ENCODE measurements at places on chromosomes 1 and 21. TPM values are rescaled to one million over a fixed set of nuclear protein-coding genes. Genes with fewer than 3 reads are reported as not detected.

The RGSL1 gene
- total RNA-seq = not detected

The TMCC2 gene
- 5.4 TPM for total RNA-seq

The PPIAL4G gene
- total RNA-seq = not detected

The KRTAP15-1 gene
- total RNA-seq = not detected

- DNase-seq = no peak
Observed at GRCh38 chr1:85850238-85850637, 142.0 kb upstream of the ZNHIT6 start.

- no peak for DNase-seq
Observed at GRCh38 chr1:47724432-47724999, 272.7 kb downstream of the TRABD2B start.

GRCh38 chr21:26377111-26377694, 195.9 kb downstream of the CYYR1 start:
- DNase-seq = no peak

DNA sequence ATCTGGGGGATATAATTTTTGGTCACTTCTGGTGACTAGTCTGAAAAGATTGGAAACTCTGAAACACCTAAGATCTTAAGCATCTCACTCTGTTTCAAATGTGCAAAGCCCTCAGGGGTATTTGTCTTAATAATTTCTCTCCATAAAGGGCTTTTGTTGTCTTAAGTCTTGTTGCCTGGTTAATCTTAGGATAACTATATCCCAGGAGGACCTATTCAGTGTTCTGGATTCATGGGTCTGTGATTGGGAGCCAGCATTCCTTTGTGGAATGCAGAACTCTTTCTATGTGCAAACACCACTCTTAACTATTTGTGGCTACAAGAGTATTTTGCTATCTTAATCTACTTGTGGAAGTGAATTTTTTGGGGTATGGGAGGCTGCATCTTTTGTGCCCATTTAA, 1573.0 kb upstream of the PRMT6 start:
- no peak for DNase-seq

GRCh38 chr1:204461331-204462228, 33.0 kb downstream of the PIK3C2B start:
- no peak for DNase-seq

- peak; percentile 92 for DNase-seq
Observed at GRCh38 chr1:94101613-94102525, 19.1 kb downstream of the ABCA4 start.

DNA sequence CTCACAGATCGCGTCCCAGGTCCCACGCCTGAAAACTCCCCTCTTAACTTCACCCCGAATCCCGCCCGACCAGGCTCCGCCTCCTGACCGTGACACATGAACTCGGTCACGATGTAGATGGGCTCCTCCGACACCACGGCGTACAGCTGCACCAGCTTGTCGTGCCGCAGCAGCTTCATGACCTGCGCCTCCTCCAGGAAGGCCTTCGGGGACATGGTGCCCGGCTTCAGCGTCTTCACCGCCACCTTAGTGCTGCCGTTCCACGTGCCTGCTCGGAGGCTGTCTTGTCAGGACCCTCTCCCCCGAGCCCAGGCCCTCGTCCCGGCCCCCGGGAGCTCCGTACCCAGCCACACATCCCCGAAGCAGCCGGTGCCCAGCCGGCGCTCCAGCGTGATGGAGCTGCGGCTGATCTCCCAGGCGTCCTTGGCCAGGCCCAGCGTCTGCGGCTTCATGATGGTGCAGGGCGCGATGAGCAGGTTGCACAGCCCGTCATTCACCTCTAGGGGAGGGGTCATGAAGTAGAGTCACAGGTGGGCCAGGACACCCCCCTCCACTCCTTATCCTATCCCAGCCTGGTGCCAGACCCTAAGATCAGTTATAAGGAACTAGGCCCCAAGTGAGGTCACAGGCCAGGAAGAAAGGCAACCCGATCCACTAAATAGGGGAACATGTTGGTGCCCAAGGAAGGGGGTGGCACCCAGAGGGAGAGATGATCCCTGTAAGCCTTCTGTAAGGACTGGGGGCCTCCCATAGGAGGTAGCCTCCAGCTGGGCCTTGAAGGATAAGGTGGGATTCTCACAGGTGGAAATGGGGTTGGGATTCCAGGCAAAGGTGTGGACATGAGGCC, 11.6 kb upstream of the AHDC1 start:
- DNase-seq = no peak

- DNase-seq = no peak
Observed at GRCh38 chr1:235974616-235975015, 90.3 kb downstream of the NID1 start.
